ENCODE measurements at places on chromosomes 1 and 21.

GRCh38 chr1:199508653-199509052 lies 518.9 kb upstream of the NR5A2 start:
- H3K4me1 ChIP-seq = no peaks in the 10 kb centered on the region
- no peaks in the 10 kb centered on the region for H3K27me3 ChIP-seq
- no peak overlapping the region for H3K4me3 ChIP-seq
- no peak overlapping the region for H3K27ac ChIP-seq
- DNase-seq = no peak

- 0 out of 2 replicates have a peak overlapping the region, but pooled peaks have one; percentile 21 for H3K27ac ChIP-seq
- DNase-seq = no peak
- H3K27me3 ChIP-seq = no peaks in the 10 kb centered on the region
- H3K4me3 ChIP-seq = no peak overlapping the region
- peaks cover 47% of the 10 kb centered on the region for H3K36me3 ChIP-seq
- no peaks in the 10 kb centered on the region for H3K4me1 ChIP-seq
Observed at GRCh38 chr1:224387302-224387912, 30.7 kb downstream of the CNIH4 start.

- peaks cover 58% of the 10 kb centered on the region for H3K4me1 ChIP-seq
- peaks cover 21% of the 10 kb centered on the region for H3K36me3 ChIP-seq
- no peaks in the 10 kb centered on the region for H3K27me3 ChIP-seq
- DNase-seq = peak; percentile 27
- H3K27ac ChIP-seq = peak overlapping the region; percentile 2
- H3K4me3 ChIP-seq = peak overlapping the region; percentile 67
Observed at GRCh38 chr1:162070094-162070748, 730 bp downstream of the NOS1AP start.

- H3K36me3 ChIP-seq = no peaks in the 10 kb centered on the region
- no peak for DNase-seq
- H3K27me3 ChIP-seq = peaks cover 45% of the 10 kb centered on the region
- peaks cover 28% of the 10 kb centered on the region for H3K4me1 ChIP-seq
- H3K27ac ChIP-seq = no peak overlapping the region
Observed at GRCh38 chr1:212609701-212610574, 1.4 kb downstream of the ATF3 start.

DNA sequence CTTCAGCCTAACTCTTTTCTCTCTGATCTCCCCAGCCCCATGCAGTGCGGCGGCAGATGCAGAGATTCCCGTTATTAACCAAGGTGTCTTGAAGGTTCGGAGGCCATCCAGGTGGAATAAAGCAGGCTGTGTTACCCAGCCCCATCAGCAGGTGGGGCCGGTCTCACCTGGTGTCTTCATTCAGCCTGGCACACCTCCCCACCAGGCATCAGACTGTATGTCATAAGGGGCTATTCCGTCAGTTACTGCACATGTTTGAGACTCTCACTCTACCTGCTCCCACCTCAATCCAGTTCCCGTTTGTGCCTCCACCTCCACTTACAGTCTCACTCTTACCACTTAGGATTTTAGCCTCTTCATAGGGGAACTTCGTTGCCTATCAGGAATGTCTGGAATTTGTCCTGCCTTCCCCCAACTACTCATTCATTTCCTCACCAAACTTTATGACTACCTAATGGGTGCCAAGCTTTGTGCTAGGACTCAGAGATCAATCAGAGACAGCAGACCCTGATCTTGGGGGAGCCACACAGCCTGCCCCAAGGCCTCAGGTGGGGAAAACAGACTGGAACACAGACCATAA lies 170.2 kb downstream of the PLPP3 start:
- DNase-seq = no peak
- no peaks in the 10 kb centered on the region for H3K36me3 ChIP-seq
- no peaks in the 10 kb centered on the region for H3K27me3 ChIP-seq
- peaks cover 8% of the 10 kb centered on the region for H3K4me1 ChIP-seq
- H3K4me3 ChIP-seq = no peak overlapping the region

DNA sequence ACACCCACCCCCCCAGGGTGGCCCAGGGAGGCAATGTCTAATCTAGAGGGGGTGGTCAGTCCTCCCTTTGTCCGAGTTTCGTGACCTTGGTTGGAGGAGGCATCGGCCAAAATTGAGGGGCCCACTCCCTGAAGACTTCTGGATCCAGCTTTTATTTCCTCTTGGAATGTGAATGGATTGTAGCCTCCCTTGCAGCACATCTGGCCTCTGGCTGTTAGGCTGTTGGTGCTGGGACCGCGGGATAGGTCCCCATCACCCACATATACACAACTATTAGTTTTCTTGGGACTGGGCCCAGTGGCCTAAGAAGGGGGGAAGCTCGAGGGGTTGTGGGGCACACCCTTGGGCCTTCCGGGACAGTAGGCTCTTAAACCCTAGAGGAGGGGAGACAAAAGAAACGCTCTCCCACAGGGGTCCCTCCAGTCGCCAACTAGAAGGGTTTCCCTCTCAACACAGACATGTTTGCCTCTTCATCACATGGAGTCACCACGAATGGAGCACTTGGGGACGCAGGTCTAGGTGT lies 2.5 kb downstream of the LHX4 start:
- 0 out of 2 replicates have a peak, but pooled peaks cover 4% of the 10 kb centered on the region for H3K4me1 ChIP-seq
- H3K27me3 ChIP-seq = peaks cover 18% of the 10 kb centered on the region
- DNase-seq = no peak
- H3K4me3 ChIP-seq = no peak overlapping the region
- H3K27ac ChIP-seq = no peak overlapping the region
- no peaks in the 10 kb centered on the region for H3K36me3 ChIP-seq

DNA sequence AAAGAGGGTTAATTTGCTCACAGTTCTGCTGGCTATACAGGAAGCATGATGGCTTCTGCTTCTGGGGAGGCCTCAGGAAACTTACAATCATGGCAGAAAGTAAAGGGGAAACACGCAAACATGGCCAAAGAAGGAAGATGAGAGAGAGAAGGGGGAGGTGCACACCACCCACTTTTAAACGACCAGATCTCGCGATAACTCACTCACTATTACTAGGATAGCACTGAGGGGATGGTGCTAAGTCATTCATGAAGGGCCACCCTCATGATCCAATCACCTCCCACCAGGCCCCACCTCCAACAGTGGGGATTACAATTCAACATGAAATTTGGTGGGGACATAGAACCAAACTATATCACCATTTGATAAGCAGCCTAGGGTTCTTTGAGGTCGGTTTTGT lies 2.4 kb upstream of the C1orf115 start:
- no peaks in the 10 kb centered on the region for H3K4me1 ChIP-seq
- H3K36me3 ChIP-seq = no peaks in the 10 kb centered on the region
- H3K27me3 ChIP-seq = no peaks in the 10 kb centered on the region
- no peak for DNase-seq
- no peak overlapping the region for H3K27ac ChIP-seq

- no peak overlapping the region for H3K4me3 ChIP-seq
- no peaks in the 10 kb centered on the region for H3K27me3 ChIP-seq
- H3K27ac ChIP-seq = no peak overlapping the region
- H3K36me3 ChIP-seq = no peaks in the 10 kb centered on the region
Observed at GRCh38 chr1:184299406-184299790, 87.4 kb upstream of the C1orf21 start.

- DNase-seq = no peak
- H3K4me3 ChIP-seq = no peak overlapping the region
- H3K4me1 ChIP-seq = no peaks in the 10 kb centered on the region
- no peaks in the 10 kb centered on the region for H3K27me3 ChIP-seq
- H3K36me3 ChIP-seq = no peaks in the 10 kb centered on the region
Observed at GRCh38 chr21:45064091-45064490, 10.3 kb upstream of the ADARB1 start.

DNA sequence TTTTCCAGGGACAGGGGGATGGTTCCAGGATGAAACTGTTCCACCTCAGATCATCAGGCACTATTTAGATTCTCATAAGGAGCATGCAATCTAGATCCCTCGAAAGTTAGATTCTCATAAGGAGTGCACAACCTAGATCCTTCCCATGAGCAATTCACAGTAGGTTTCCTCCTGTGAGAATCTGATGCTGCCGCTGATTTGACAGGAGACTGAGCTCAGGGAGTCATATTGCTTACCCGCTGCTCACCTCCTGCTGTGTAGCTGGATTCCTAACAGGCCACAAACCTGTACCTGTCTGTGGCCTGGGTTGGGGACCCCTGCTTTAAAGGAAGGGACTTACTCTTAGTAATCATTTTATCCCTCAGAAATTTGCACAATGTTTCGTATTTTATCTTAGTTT lies 9.3 kb downstream of the CTH start:
- H3K4me3 ChIP-seq = no peak overlapping the region
- no peak overlapping the region for H3K27ac ChIP-seq
- H3K4me1 ChIP-seq = no peaks in the 10 kb centered on the region
- DNase-seq = no peak

- H3K4me3 ChIP-seq = no peak overlapping the region
- peak; percentile 54 for DNase-seq
- no peak overlapping the region for H3K27ac ChIP-seq
Observed at GRCh38 chr1:151594143-151594625, 17.7 kb upstream of the SNX27 start.

- H3K27ac ChIP-seq = peak overlapping the region; percentile 36
- peak overlapping the region; percentile 1 for H3K4me3 ChIP-seq
- peaks cover 17% of the 10 kb centered on the region for H3K4me1 ChIP-seq
- DNase-seq = no peak
- no peaks in the 10 kb centered on the region for H3K36me3 ChIP-seq
Observed at GRCh38 chr1:97849345-97850340, 71.2 kb downstream of the DPYD start.

DNA sequence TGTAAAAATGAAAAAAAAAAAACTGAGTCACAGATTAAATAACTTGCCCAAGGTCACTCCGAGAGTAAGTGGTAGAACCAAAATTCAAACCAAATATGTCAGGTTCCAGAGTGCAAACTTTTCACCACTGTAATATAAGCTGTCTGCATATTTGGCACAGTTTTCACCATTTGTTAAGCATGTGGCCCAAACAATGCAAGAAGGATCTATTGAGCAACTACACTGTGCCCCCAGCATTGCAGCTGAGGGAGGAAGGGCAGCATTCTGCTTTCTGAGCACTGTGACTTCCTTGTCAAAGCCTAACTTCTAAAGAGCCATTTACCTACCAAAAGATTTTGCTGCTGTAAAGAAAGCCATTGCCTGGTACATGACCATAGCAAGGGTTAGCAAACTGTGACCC lies 133.4 kb downstream of the SYT2 start:
- H3K36me3 ChIP-seq = peaks cover 12% of the 10 kb centered on the region
- DNase-seq = peak; percentile 56
- peak overlapping the region; percentile 71 for H3K27ac ChIP-seq
- no peaks in the 10 kb centered on the region for H3K27me3 ChIP-seq
- H3K4me3 ChIP-seq = no peak overlapping the region

- no peaks in the 10 kb centered on the region for H3K27me3 ChIP-seq
- no peaks in the 10 kb centered on the region for H3K4me1 ChIP-seq
- DNase-seq = no peak
- no peak overlapping the region for H3K27ac ChIP-seq
- no peak overlapping the region for H3K4me3 ChIP-seq
Observed at GRCh38 chr1:215958841-215959240, 391.7 kb downstream of the KCTD3 start.

GRCh38 chr1:162213281-162213912 lies 143.9 kb downstream of the NOS1AP start:
- DNase-seq = peak; percentile 63
- H3K27ac ChIP-seq = no peak overlapping the region
- no peak overlapping the region for H3K4me3 ChIP-seq
- H3K27me3 ChIP-seq = no peaks in the 10 kb centered on the region
- H3K4me1 ChIP-seq = peaks cover 11% of the 10 kb centered on the region
- H3K36me3 ChIP-seq = no peaks in the 10 kb centered on the region

DNA sequence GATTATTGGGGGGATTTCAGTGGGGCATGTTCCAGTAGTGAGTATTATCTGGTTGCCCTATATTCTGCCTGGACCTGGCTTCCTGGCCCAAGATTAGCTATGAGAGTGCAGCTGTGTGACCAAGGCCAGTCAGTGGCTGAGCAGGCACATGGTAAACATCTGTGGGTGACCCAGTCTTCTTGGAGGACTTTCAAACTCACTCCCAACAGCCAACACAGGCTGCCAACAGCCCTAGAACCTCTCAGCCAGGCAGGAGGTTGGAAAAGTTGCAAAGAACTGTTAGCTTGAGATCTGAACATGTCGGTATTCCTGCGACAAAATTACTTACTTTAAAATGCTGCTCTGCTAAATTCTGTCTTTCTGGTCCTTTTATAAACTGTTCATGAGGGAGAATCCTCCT lies 192.4 kb downstream of the TGFBR3 start:
- H3K27me3 ChIP-seq = no peaks in the 10 kb centered on the region
- H3K36me3 ChIP-seq = 0 out of 2 replicates have a peak, but pooled peaks cover 8% of the 10 kb centered on the region
- peaks cover 9% of the 10 kb centered on the region for H3K4me1 ChIP-seq
- no peak overlapping the region for H3K4me3 ChIP-seq

GRCh38 chr1:109733236-109733870 lies 7.5 kb downstream of the GSTM3 start:
- no peaks in the 10 kb centered on the region for H3K27me3 ChIP-seq
- H3K27ac ChIP-seq = no peak overlapping the region
- peaks cover 27% of the 10 kb centered on the region for H3K36me3 ChIP-seq
- H3K4me1 ChIP-seq = peaks cover 24% of the 10 kb centered on the region

GRCh38 chr1:206754011-206754410 lies 16.6 kb upstream of the IL19 start:
- H3K4me3 ChIP-seq = no peak overlapping the region
- no peaks in the 10 kb centered on the region for H3K36me3 ChIP-seq
- H3K4me1 ChIP-seq = no peaks in the 10 kb centered on the region

DNA sequence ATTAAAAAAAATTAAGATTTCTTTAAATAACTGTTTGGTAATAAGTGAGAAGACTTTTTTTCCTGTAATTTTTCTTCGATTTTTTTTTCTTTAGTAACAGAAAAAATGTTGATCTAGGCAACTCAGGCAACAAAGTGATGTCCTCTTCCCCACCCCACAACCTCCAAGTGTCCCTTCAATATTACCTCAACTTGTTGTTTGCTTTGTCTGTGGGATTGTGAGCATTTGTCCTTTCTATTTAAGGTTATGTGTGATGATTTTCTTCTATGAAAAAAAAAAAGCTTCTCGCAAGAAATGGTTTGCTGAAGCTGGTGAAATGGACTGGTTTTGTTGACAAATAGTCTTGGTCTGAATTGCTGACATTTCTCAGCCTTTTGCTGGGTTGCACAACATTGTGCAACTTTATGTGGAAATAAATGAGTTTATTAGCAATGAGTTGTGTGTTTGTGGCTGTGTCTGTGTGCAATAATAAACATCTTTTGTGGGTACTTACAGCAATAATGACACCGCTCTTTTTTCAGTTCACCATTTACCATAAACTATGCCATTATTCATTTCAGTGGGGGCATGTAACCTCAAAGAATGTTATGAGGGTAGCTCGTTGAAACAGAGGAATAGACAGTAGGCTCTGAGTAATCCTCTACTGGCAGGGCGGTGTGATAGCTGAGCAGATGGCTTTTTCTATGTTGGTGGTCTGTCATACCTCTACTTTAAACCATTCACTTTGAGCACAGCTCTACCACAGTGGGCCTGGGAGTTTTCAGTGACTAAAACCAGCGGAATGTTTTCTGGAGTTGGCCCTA lies 218.4 kb downstream of the HLX start:
- H3K27me3 ChIP-seq = no peaks in the 10 kb centered on the region
- H3K4me3 ChIP-seq = no peak overlapping the region
- H3K27ac ChIP-seq = no peak overlapping the region
- no peaks in the 10 kb centered on the region for H3K36me3 ChIP-seq
- DNase-seq = peak; percentile 37
